ENCODE measurements at places on chromosomes 7 and 10.

GRCh38 chr10:44280226-44281014 lies 104.5 kb downstream of the CXCL12 start:
- DNase-seq = no peak

DNA sequence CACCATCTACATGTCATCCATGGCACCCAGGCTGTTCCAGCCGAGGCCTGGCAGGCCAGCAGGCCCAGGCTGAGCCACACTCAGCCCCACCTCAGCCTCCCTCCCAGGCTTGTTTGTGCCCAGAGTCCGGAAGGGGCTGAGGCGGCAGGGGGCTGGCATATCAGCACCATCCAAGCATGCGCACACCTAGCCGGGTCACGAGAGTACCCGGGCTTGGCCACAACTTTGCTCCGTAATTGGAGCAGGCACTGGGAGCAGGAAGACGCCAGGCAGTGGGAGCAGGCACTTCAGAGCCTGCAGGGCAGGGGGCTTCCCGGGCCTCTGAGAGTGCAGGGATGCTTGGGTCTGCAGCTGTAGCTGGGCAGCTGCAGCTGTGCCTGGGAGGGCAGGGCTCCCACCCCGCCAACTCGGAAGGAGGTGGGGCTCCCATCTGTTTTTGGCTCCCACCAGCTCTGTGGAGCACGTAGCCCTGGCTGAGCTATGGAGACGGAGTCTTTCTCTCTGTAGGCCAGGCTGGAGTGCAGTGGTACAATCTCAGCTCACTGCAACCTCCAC lies 15.2 kb upstream of the TSPAN15 start:
- DNase-seq = no peak

DNA sequence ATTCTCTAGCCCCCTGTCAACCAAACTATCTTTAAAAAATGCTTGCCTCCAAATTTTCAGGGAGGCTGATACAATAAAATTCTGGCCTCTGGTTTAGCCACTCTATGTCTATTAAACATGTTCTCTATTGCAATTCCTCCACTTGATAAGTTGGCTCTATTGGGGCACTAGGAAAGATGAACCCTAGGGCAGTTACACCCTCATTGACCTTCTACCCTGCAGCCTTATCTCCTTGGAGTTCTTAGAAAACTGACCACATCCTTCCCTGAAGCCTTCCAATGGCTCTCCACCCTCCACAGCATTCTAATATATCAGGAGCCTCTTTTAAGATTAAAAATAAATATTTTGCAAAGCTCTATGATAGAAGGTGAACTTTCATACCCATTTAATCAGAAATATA lies 30.6 kb downstream of the SVOPL start:
- no peak for DNase-seq

- no peak for DNase-seq
Measured at GRCh38 chr10:131591936-131592335, 280.4 kb upstream of the TCERG1L start.

- no peak for DNase-seq
Measured at GRCh38 chr7:37445790-37446189, 2.9 kb downstream of the ELMO1 start.

- no peak for DNase-seq
Measured at GRCh38 chr10:24006741-24007140, 202.2 kb upstream of the KIAA1217 start.

DNA sequence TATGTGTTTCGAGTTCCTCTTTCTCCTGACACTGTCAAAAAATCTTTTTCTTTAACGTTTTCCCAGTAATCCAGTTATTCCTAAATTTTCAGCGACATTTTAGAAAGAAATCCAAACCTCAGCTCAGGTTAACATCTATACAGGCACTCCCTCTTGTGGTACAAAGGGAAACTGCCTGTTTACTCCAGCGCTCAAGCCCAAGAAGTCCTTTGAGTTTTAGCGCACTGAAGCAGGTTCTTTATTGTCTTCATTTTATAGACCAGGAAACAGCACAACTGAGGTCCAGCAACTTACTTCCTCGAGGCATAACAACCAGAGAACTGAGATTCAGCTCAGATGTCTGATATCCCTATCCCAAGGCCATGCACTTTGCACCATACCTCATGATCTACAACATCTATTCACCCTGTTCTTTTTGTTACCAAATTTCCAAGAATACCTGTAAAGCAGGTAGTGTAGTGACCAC lies 287.2 kb upstream of the MKLN1 start:
- no peak for DNase-seq

- no peak for DNase-seq
Measured at GRCh38 chr7:26532471-26532870, 240.8 kb downstream of the SNX10 start.

GRCh38 chr7:10918093-10918590 lies 55.5 kb upstream of the PHF14 start:
- DNase-seq = no peak

GRCh38 chr10:107379601-107380000 lies 215.1 kb upstream of the SORCS1 start:
- DNase-seq = no peak

DNA sequence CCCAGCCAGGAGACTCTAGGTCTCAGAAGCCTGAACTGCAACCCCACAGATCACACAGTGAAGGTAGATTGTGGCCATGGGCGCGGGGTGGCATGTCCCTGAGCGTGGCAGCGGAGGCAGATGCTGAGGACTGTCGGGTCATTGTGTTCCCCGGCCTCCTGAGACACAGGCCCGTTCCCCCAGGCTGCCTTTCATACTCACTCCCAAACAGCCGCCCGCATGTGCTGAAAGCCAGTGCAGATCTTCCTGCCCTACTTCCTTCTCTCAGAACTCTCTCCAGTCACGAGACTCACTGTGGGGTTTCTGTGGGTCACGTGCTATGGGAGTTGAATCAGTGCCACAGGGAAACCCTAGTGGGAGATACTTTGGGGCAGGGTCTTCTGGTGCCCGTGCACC lies 48.0 kb downstream of the ZNF467 start:
- DNase-seq = no peak

- no peak for DNase-seq
Measured at GRCh38 chr7:16668049-16668858, 22.3 kb downstream of the BZW2 start.

- peak; percentile 75 for DNase-seq
Measured at GRCh38 chr10:101018600-101019439, 12.1 kb downstream of the PDZD7 start.

- DNase-seq = no peak
Measured at GRCh38 chr10:33258967-33259366, 75.5 kb downstream of the NRP1 start.

DNA sequence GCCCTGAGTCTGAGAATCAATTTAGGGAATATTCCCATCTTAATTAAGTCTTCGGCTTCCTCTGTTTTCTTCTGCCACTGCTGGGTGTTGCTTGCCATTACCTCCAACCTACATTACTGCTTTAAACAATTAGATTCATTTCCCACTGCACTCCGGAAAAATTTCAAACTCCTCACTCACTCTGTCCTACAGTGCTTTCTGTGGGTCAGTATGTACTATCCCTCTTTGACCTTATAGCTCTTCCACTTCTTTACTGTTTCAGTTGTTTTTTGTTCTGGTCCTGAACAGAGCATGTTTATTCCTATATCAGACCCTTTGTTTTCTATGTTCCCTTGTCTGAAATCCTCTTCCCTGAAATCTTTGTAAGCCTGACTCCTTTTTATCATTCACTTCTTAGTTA lies 160.6 kb downstream of the MAGI2 start:
- DNase-seq = no peak

GRCh38 chr10:48760983-48761382 lies 76.3 kb downstream of the WDFY4 start:
- DNase-seq = no peak

DNA sequence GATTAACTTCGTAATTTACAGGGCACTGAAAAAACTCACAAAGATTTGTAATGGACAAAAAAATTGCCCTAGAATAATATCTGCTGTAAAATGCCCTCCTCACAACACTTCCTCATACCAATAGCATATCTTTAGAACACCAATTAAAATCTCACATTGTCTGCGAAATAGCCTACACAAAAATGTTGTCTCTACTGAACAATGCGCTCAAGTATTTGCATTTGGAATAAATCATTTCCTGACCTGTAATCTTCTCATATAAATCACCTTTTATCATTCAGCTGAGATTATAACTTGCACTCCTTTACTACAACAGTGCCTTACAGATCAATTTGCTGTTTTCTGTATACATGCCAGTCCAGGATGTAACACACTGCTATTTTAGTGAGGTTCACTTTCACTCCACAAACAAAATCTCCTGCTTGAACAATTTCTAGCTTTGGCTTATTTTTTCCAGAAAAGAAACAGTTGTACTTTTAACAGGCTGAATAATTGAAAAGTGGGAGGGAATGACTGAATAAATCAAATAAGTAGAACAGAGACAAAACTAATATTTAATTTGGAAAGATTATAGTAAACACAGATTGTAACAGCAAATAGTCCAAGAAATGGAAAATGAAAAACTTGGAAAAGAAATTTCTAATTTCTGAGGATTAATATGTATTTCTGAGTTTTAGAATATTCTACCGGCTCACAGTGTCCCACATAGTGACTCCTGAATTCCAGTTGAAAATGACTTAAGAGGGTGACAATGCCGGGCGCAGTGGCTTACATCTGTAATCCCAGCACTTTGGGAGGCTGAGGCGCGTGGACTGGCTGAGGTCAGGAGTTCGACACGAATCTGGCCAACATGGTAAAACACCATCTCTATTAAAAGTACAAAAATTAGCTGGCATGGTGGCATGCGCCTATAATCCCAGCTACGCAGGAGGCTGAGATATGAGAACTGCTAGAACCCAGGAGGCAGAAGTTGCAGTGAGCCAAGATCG lies 30.6 kb downstream of the JMJD1C start:
- no peak for DNase-seq

- no peak for DNase-seq
Measured at GRCh38 chr10:12214763-12215218, 18.8 kb downstream of the CDC123 start.

DNA sequence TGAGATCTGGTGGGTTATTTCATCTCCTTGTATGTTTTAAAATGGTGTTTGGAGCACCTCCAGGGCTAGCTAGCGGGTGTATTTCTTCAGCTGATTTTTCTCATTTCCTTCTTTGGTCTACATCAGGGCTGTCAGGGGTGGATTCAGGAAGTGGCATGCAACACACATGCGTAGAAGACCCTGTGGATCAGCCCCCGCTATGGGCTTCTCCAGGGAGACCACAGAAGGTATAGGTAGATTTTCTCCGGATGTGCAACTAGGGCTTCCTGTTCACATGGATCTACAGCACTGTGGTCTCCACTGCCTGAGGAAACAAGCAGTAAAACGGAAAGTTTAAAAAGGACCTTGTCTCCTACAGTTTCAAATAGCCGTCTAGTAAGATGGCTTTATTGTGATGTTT lies 10.4 kb downstream of the NUB1 start:
- no peak for DNase-seq

GRCh38 chr10:63281967-63282366 lies 148.8 kb downstream of the NRBF2 start:
- DNase-seq = no peak

GRCh38 chr7:145845345-145845744 lies 271.3 kb upstream of the CNTNAP2 start:
- no peak for DNase-seq

DNA sequence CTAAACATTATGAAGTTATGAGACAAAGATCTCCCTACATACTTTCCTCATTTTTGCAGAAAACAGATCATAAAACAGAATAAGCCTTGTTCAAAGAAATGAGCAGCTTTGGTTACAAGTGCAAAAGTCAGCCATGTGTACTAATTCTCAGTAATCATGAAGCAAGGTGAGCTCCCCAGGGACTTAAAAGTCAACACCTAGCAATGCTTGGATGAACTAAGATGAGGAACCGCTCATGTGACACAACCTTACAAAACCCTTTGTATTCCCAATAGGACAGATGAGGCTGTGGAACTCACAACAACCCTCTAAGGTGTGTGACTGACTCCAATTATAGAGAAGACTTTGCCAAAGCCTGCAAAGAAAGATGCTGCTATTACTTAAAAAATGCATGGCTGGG lies 154.5 kb downstream of the SLC25A13 start:
- no peak for DNase-seq

GRCh38 chr10:92722349-92722748 lies 32.6 kb downstream of the HHEX start:
- DNase-seq = no peak

- no peak for DNase-seq
Measured at GRCh38 chr10:98925651-98926050, 310.0 kb downstream of the HPSE2 start.

DNA sequence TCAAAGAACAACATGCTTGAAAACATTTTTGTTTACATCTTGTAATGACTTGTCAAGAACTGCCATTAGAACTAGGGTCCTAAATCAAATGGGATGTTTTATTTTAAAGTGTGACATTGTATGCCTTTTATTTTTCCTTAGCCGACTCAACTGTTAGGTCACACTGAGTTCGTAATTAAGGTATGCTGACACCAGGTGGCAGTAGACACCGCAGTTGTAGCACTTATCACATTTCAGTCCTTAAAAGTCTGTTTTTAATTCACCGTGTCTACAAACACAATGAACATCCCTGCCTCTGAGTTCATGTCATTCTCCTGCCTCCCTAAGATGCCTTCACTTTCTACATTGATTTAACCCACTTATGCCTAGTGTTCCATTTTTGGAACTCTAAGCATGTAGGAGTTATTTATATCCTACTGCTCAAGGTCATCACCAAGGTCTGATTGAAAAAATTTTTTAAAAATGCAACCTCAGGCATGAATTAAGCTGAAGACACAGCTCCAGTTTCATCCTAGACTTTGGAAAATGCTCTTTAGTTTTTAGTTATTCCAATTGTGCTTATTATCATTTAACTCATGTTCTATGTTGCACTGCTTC lies 186.1 kb downstream of the BMPER start:
- DNase-seq = no peak

DNA sequence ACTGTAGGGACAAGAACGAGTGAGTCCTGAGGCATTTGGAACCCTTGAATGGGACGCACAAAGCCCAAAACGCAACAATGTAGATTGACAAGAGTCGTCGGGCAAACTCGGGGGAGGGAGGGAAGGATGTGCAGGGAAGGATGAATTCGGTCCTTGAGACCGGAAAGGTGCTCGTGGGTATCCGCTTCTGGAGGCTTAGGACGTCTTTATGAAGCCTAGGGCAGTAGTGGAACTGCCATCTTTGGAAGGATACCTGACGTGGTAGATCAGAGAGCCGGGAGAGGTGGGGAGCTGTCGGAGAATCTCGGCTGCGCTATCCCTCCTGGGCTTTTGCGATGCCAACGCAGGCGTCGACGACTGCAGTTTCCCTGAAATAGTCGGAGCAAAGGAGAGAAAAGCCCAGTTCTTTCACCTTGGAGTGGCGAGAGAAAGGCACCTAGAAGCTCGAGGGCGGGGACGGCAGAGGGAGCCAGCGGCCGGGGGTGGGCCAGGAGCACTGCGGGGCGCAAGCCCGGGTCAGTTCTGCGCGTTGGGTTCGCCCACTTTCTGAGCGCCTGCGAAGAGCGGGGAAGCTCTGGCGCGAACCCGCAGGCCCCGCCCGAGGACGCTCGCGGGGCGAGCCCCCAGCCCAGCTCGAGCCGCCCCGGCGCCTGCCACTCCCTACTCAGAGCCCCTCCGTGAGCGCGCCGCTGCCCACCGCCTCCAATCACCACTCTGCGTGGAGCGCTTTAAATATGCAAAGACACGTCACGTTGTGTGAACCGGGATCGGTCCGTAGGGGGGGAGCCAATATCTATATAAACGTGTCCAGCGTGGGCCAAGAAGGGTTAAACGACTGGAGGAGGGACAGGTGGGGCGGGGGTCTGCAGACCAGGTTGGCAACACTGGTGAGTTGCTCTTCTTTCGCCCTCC lies at the start of gene CYP26C1:
Gene CYP26C1, plus strand, starts transcription at position 824 of the 912 bp plus-strand sequence. CDS start 466 bp downstream, outside the sequence.
- no peak for DNase-seq
